ENCODE measurements at places on chromosomes 16 and 17.

- DNase-seq = no peak
These were observed 65.8 kb downstream of the NKD1 start for GRCh38 chr16:50613964-50614474.

- no peak for DNase-seq
These were observed 85.5 kb downstream of the SSH2 start for GRCh38 chr17:29844339-29845048.

- DNase-seq = peak; percentile 65
These were observed 1.5 kb downstream of the COL1A1 start for GRCh38 chr17:50199803-50200456.

GRCh38 chr17:37466471-37466870 lies 23.2 kb upstream of the DUSP14 start:
- no peak for DNase-seq

- DNase-seq = no peak
These were observed 85.1 kb downstream of the METRNL start for GRCh38 chr17:83164490-83164889.
